ENCODE measurements at places on chromosomes 2 and 18. TPM values are rescaled to one million over a fixed set of nuclear protein-coding genes. Genes with fewer than 3 reads are reported as not detected.
A peak's percentile ranks its signal among the peaks of the same experiment; 100 is the strongest.

Gene VSNL1
- total RNA-seq: 2.4 TPM

Gene ALPI
- not detected for total RNA-seq

Gene LDLRAD4
- total RNA-seq: not detected

Gene MYCN
- not detected for total RNA-seq

GRCh38 chr2:226511311-226511710 lies 288.3 kb downstream of the IRS1 start:
- no peak for DNase-seq

- DNase-seq: no peak
Measured at GRCh38 chr2:152486737-152487400, 151.9 kb downstream of the FMNL2 start.

Gene MC5R
- total RNA-seq: not detected

GRCh38 chr2:143633419-143633818 lies 504.2 kb downstream of the ARHGAP15 start:
- DNase-seq: no peak

DNA sequence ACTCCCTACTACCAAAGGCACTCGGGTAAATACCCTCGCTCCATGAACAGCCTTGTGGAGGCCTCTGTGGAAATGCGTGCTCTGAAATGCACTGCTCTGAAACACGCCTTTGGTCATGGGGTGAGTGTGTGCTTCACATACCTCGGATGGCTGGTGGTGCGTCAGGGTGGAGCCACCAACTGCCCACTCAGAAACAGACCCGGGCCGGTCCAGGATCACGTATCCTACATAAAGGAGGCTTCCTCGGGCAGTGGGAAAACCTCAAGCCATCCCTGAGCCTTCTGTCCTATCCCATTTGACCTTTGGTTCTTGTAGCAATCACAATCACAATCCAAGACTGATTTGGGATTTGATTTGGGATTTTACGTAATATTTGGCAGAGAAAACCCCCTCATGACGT lies 53.5 kb upstream of the ZNF516 start:
- no peak for DNase-seq

Gene MREG
- total RNA-seq: 3.6 TPM

DNA sequence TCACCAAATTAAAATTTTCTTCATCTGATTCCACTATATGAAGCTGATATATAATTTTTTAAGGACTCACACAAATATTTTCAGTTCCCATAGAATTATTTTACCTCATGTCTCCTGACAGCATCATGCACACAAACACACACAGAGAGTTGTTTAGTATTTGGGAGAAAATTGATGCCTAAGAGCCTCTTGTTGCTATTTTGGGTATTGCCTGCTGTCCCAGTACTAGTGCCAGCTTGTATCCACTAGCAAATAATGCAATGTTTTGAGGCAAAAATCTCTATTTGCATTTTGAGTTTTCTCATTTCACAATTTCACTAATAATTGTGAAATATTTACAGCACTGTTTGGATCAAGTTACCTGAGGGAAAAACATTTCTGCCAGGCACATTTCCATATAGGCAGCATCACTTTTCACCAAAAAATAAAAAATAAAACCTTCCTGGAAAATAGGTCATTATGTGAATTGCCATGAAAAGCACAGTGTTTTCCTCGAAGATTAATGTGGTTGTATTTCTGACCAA lies 328.2 kb downstream of the KCNJ3 start:
- DNase-seq: no peak

Gene RTP5
- total RNA-seq: not detected

- no peak for DNase-seq
Measured at GRCh38 chr2:160726046-160726445, 232.4 kb upstream of the RBMS1 start.

GRCh38 chr18:6821356-6821755 lies 91.8 kb downstream of the ARHGAP28 start:
- DNase-seq: no peak

Gene CYRIA
- total RNA-seq: 3.5 TPM

- DNase-seq: peak; percentile 64
Measured at GRCh38 chr2:42053791-42054701, 6.2 kb downstream of the PKDCC start.

Gene MTCL1
- total RNA-seq: 19.3 TPM

DNA sequence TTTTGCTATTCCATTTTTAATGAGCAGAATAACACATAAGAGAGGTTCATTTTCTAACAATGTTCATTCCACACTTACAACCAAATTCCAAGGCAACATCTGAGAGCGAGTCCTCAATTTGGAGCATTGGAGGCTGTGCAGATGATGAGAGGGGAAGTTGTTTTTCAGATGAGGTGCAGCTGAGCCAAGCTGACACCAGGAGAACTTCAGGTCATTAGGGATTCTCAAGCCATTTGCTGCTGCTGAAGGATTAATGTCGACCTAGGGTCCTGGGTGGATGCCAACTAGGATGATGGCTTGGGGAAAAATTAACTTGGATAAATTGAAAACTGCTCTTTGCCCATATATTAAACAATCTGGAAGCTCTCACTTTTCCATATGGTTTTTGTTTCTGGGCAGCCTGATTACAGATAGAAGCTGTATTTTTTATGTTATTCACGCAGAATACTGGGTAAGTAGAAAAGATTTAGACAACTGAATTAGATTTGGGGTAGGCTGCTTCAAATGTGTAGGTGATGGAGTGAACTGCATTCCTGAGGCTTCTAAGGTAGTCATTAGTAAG lies 206.4 kb upstream of the SLC39A10 start:
- no peak for DNase-seq

DNA sequence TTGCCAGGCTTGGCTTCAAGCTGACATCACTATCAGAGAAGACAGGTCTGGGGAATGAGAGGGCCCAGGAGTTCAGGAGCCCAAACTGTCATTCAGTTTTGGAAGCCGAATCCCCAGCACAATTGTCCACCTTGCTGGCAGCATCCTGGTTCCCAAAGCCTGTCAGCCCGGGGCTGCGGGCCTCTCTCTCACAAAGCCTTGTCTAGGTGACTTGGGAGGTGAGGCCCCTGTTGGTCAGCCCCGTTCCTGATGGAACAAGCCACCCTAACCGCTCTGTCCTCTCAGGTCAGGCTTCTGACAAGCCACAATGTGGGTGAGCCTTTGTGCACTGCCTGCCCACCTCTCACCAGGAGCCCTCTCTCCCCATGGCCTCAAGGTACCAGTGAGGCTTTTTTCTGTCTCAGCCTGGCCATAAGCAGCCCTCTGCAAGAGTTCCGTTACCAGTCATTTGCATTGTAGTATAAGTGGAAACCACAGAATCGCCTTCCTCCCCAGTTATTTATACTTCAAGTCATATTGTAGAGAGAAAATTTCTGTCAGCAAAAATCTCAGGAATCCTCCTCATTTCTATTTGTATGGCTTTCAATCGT lies 100.6 kb downstream of the MSH2 start:
- no peak for DNase-seq

DNA sequence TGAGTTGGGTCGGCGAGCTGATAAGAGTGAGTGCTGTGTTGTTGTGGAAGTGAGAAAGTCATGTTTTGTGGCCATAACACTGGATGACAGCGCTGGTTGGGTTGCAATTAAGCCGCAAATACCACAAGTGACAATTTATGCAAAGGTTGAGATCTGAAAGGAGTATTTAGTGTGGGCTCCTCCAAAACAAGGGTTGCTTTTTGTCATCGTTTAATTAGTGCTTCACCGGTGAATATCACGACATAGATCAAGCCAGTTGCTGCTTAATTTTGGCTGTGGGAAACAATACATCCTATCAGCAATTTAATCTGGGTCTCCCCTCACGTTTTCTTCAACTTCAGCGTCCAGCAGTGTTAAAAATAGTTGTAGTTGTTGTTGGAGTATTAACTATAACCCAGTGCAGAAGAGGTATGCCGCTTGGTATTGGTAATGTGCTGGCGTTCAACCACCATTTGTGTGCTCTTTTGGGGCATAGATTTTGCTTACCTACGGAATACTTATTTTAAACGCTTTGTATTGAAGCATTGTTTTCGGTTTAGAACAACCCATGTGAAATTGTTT lies 662 bp downstream of the ACVR2A start:
- DNase-seq: peak; percentile 16

- DNase-seq: no peak
Measured at GRCh38 chr2:66836851-66837250, 401.9 kb downstream of the MEIS1 start.

- DNase-seq: no peak
Measured at GRCh38 chr18:23897291-23897690, 117.3 kb upstream of the TTC39C start.

Gene ABCG8
- total RNA-seq: not detected

- no peak for DNase-seq
Measured at GRCh38 chr2:151475071-151475470, 65.4 kb downstream of the RIF1 start.

GRCh38 chr2:39545957-39546356 lies 108.9 kb upstream of the MAP4K3 start:
- no peak for DNase-seq

GRCh38 chr18:9240270-9240669 lies 94.3 kb upstream of the TWSG1 start:
- DNase-seq: no peak

DNA sequence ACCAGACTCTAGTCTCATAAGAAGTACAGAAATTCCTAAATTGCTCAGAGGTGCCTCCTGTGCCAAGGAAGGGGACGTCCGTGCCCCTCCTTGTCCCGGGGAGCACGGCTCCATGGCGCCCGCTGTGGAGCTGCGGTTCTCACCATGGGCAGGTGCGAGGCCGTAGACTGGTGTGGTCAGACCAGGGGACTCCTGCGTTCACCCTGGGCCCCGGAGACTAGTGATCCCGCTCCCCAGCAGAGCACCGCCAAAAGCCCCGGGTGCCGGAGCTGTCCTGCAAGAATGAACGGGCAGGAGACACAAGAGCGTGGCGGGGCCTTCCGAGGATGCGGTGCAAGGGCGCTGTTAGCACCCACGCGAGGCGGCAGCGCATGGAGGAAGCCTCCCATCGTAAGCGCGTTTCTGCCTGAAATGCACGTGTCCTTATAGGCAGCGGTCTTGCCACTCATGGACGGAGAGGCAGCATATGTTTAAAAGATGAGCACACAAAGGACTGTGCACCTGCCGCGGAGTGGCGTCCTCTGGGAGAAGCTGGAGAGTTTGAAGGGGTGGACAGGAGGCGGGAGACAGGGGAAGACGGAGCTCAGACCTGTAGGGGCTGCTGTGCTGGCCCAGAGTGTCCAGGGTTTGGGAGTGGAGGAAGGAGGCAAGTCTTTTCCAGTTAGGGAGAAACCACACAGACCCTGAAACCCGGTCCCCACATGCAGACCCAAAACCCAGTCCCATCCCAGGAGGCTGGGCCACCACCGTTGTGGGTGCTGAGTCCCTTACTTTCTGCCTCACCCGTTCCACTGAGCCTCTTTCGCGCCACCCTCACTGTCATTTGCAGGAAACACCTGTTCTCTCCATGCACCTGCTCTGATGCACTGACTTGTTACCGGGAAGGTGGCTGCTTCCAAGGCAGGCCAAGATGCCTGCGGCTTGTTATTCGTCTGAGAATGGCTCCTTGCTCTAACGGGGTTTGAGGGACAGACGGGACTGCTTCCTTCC lies 7.5 kb upstream of the KCNG2 start:
- DNase-seq: no peak

DNA sequence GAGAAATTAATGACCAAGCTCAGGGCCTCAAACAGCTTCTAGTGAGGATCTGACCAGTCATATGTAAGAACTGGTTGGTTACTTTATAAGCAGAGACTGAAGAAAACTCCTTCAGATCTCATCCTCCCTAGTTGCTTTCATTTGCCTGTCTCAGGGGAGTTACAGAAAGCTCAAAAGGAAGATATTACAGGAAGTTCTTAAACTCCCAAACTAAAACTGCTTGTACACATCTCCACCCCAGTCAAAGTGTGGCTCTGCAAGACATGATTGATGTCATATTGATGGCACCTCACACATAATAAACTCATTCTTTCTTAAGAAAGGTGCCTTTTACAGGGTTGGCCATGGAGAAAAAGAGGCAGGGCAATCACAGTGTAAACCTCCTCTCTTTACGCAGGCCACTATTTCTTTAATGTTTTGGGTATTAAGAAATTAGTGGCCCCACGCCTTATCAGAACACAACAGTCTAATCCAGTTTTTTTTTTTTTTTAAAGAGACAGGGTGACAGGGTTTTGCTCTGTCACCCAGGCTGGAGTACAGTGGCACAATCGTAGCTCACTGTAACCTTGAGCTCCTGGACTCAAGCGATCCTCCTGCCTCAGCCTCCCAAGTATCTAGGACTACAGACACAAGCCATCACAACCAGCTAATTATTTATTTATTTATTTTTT lies 62.6 kb upstream of the STK17B start:
- peak; percentile 75 for DNase-seq

Gene ACTG2
- total RNA-seq: 2.3 TPM

DNA sequence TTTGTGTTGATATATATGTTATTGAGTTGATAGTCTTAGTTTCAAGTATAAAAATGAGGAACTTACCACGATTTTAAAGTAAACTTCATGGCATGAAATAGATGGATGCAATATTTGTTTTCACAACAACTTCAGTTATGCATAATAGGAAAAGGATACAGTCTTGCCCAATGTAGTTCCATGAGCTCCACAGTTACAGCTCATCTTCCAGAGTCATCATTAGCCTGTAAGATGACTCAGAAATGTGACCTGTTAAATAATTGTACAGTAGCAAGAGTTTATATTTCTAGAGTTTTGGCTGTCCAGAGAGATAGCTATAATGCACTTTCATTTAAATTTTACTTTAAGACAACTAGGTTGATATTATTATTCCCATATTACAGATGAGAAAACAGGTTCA lies 80.9 kb upstream of the ARHGAP28 start:
- DNase-seq: peak; percentile 48

Gene CTLA4
- total RNA-seq: not detected

Gene PMAIP1
- 15.7 TPM for total RNA-seq

DNA sequence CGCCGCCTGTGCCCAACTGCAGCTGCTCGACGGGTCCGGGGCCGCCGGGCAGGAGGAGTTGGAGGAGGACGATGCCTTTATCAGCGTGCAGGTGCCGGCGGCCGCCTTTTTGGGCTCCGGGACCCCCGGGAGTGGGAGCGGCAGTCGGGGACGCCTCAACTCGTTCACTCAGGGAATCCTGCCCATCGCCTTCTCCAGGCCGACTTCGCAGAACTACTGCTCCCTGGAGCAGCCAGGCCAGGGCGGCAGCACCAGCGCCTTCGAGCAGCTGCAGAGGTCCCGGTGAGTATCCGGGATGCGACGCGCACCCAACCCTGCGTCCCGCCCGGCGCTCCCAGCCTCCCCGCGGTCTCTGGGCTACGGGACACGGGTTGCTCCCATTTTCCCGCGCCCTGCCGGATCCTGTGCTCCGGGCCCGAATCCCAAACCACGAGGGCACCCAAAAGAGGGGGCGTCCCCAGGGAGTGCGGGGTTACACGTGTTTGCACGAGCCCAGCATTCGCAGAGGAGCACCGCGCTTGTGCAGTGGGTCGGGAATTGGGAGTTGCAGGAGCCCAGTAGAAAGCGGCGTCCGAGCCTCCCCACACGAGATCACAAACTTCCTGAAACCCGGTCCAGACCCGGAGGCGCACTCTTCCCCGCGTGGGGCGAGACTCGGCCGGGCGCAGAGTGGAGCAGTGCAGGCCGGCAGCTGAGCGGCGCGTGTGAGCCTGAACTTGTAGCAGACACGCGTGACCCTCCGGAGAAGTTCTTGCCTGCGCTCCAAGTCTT lies 1.2 kb downstream of the CABLES1 start:
- peak; percentile 31 for DNase-seq
